Thyroid gland (tissue), 4 donors: ENCODE measurements at places on chromosomes 1 and 21. TPM values are rescaled to one million over a fixed set of nuclear protein-coding genes. Genes with fewer than 3 reads are reported as not detected.

DNA sequence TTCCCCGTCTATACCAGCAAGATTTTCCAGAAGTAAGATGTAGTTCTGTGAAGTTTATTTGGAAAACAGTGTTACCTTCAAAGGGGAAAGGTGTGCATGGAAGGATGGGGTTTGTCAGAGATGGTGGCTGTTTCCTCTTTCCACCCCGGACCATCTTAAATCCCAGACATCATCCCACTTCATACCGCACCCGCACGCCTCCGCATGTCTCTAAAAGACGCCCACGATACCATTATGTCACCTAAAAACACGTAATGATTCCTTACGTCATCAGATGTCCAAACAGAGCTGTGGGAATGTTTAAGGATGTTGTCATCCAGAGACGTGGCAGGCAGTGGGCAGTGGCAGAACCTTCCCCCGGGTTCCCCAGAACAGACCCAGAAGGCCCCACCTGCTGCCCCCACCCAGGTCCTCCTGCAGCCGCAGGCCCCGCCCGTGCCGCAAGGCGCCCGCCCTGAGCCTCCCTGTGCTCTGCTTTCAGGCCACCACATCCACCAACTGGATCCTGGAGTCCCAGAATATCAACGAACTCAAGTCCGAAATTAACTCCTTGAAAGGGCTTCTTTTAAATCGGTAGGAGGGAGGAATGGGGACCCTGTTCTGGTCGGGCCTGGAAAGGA, 152.2 kb downstream of the PEX14 start:
- peak overlapping the region; percentile 52 for H3K27ac ChIP-seq
- peaks cover 10% of the 10 kb centered on the region for H3K36me3 ChIP-seq
- no peak overlapping the region for H3K4me3 ChIP-seq
- peaks cover 48% of the 10 kb centered on the region for H3K4me1 ChIP-seq
- DNase-seq = peak; percentile 3

FNBP1L gene
- total RNA-seq = 72.4 TPM

GRCh38 chr1:154154534-154155191, at the start of gene NUP210L:
TSS of gene NUP210L (minus strand) at chr1:154155073.
- peaks cover 14% of the 10 kb centered on the region for H3K36me3 ChIP-seq
- no peak within 1 kb of the TSS for H3K4me3 ChIP-seq
- no peaks in the 10 kb centered on the region for H3K27me3 ChIP-seq

KISS1 gene
- not detected for total RNA-seq

- no peaks in the 10 kb centered on the region for H3K27me3 ChIP-seq
- H3K4me3 ChIP-seq = no peak overlapping the region
- no peaks in the 10 kb centered on the region for H3K36me3 ChIP-seq
- H3K27ac ChIP-seq = no peak overlapping the region
- no peak for DNase-seq
Observed at GRCh38 chr1:89965193-89965768, 29.6 kb upstream of the ZNF326 start.

HMCN1 gene
- 8.9 TPM for total RNA-seq

CR1 gene
- total RNA-seq = 5.8 TPM

DNA sequence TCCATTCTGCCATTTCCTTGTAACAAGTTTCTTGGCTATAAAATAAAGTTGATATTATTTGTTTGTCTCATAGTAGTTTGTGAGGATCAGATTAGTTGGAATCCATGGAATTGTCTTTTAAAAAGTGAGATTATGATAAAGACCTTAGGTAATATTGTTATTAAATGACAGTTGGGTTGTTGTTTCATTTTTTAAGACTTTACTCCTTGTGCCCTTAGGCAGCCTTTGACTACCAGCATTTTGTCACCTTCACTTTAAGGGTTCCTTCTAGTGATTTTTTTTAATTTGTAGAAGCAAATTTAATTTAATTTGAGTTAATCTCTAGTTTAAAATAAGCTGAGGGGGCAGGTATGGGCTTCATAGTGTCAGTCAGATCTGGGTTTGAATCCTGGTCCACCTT, 84.6 kb upstream of the ZNF326 start:
- peaks cover 29% of the 10 kb centered on the region for H3K4me1 ChIP-seq
- H3K36me3 ChIP-seq = no peaks in the 10 kb centered on the region

CASQ2 gene
- 1.5 TPM for total RNA-seq

ST6GALNAC5 gene
- total RNA-seq = not detected

FMO5 gene
- total RNA-seq = 1.7 TPM

DNA sequence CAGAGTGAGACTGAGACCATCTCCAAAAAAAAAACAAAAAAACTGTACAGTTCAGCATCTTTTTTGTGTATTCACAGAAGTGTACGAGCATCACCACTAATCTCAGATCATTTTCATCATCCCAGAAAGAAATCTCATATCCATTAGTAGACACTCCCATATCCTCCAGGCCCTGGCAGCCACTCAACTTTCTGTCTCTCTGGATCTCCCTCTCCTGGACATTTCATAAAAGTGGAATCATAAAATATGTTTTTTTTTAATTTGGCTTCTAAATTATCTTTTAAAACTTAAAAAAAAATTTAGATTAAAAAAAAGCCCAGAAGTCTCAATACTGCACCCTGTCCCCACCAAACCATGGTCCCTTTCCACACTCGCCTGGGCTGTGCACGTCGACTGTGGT, 22.1 kb downstream of the RIPPLY3 start:
- H3K36me3 ChIP-seq = no peaks in the 10 kb centered on the region
- no peak for DNase-seq

DNA sequence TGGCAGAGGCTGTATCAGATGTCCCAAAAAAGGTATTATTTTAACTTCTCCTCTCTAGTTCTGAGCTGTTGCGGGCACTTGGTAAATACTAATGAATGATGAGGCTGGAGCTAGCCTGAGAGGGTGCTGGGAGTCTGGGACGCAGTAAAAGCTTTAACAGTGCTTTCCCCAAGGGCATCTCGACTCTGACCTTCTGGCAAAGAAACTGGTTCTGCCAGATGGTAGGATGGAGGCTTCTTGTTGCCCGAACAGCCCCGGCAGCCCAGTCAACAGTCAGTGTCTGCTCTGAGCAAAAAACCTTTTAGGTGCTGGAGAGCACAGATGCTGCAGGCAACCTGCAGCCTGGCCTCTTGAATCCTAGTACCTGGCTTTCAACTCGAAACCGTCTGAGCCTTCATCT, 2.5 kb upstream of the PNRC2 start:
- H3K4me1 ChIP-seq = peaks cover 26% of the 10 kb centered on the region
- H3K27ac ChIP-seq = peak overlapping the region; percentile 97
- peak; percentile 88 for DNase-seq

DNA sequence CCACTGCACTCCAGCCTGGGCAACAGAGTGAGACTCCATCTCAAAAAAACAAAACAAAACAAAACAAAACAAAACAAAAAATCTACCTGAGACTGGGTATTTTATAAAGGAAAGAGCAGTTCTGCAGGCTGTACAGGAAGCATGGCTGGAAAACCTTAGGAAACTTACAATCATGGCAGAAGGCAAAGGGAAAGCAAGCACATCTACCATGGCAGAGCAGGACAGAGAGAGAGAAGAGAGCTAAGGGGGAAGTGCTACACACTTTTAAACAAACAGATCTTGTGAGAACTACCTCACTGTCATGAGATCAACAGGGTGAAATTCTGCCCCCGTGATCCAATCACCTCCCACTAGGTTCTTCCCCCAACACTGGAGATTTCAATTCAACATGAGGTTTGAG, 198.3 kb upstream of the SAMSN1 start:
- DNase-seq = no peak
- no peaks in the 10 kb centered on the region for H3K27me3 ChIP-seq
- no peaks in the 10 kb centered on the region for H3K4me1 ChIP-seq
- no peak overlapping the region for H3K4me3 ChIP-seq

GRCh38 chr21:45632637-45633251, 10.8 kb upstream of the PCBP3 start:
- no peak overlapping the region for H3K4me3 ChIP-seq
- no peak for DNase-seq
- no peaks in the 10 kb centered on the region for H3K36me3 ChIP-seq

DNA sequence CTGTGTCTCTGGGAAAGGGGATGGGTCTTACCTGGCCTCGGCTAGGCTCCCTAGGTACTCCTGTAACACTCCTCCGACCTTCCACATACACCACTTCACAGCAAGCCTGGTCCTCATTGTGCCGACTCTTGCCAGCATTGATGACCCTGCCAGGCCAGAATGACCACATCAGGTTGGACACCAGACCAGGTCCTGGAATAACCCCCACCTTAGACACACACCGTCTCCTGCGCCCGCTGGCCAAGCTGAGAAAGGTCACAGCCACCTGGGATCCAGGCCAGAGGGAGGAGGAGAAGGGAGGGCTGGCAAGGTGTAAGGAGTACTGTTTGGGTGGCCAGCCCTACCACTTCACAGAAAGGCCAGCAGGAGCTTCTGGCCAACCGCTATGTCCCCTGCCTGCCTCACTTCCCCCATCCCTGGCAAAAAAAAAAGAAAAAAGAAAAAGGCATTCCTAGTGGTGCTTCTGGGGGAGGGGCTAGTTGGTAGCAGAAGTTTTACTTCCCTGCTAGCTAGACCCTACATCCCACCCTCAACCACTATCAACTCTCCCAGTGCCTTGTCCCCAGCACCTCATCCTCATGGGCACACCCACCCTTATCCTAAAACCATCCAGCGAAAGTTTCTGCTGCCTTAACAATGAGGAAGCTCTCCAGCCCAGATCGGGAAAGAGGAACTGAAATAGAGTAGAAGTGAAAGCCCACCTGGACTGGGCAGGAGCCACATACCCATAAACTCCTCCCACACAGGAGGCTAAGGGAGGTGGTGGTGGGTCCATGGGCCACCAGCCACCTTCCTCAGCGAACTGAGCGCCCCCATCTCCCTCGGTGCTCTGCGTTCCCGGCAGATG, 1.4 kb downstream of the PPM1J start:
- H3K27me3 ChIP-seq = no peaks in the 10 kb centered on the region
- peak overlapping the region; percentile 63 for H3K4me3 ChIP-seq
- no peaks in the 10 kb centered on the region for H3K36me3 ChIP-seq
- peak; percentile 82 for DNase-seq
- H3K4me1 ChIP-seq = peaks cover 21% of the 10 kb centered on the region

GPR37L1 gene
- total RNA-seq = not detected

DNA sequence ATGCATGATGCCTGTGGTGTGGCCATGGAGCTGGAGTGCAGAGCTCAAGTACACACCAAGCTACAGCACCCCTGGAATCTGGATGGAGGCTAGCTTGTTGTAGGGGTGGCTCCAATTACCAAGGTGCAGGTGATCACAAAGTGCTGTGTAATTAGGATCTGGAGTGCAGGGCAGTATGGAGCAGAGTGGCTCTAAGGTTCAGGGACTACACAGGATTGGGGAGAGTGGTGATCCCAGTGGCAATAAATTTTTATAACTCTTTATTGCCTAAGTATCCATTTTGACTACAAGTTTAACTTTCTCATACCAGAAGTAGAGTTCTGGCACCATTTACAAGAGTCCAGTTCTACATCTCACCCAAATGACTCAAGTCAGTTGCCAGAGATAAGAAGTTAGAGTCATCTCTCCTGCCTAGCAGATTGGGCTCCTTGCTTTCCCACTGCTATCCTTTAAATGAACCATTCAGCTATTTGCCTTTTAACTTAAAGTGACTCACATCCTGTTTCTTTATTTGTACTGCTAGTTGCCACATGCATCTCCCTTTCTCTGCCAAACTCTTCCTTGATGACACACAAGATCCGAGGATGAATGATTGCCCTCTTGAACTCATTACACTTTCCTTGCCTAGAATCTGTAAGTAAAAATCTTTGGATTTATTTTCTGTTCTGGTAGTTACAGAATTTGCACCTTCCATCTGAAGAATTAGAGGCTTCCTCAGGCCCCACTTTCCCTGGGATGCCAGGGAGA, 427.2 kb downstream of the KCNT2 start:
- no peak overlapping the region for H3K4me3 ChIP-seq
- no peak overlapping the region for H3K27ac ChIP-seq
- DNase-seq = no peak
- no peaks in the 10 kb centered on the region for H3K27me3 ChIP-seq
- H3K36me3 ChIP-seq = no peaks in the 10 kb centered on the region

DPYD gene
- total RNA-seq = 27.3 TPM
